ENCODE measurements at places on chromosomes 13 and 19.

GRCh38 chr19:42422901-42423461 is 4.2 kb downstream of the LIPE start:
- no peaks in the 10 kb centered on the region for H3K27me3 ChIP-seq
- peaks cover 6% of the 10 kb centered on the region for H3K36me3 ChIP-seq
- peak; percentile 51 for DNase-seq
- H3K27ac ChIP-seq, result peak overlapping the region; percentile 88
- peak overlapping the region; percentile 95 for H3K4me3 ChIP-seq

- no peak overlapping the region for H3K4me3 ChIP-seq
- DNase-seq, result no peak
- no peaks in the 10 kb centered on the region for H3K36me3 ChIP-seq
- peaks cover 7% of the 10 kb centered on the region for H3K4me1 ChIP-seq
- peaks cover 3% of the 10 kb centered on the region for H3K27me3 ChIP-seq
These were observed 140.8 kb upstream of the SERP2 start for GRCh38 chr13:44232774-44233173.

DNA sequence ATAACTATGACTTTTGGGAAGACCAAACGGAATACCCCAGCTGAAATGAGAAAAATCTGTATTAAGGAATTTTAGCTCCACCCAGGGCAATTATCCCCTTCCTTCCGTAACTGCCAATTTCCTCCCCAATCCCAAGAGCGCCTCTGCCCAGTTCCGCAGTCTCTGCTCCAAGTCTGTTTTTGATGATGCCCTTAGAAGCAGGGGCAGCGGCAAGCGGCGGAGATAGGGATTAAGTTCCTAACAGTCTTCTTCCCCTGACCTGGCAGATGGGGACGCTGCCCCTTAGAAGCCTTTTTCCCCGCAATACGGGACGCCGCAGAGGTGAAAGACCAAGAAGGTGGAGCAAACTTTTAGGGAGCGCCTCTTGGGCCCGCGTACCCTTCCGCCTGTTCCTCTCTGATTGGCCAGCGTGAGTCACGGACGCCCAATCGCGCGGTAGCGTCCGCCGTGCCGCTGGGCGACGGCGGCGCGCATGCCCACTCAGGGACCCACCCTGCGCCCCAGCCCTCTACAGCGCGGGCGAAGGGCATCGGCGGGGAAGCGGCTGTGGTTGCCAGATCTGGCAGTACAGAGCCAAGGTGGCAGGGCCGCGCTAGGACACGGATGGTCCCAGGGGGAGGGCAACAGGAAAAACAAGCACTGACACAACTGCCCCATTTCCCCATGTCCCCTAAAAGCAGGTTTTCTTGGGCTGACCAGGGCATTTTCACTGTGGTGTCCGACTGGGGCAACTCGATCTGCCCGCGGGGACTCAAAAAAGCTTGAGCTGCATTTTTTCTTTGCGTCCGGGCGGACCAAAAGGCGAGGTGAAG is 843 bp upstream of the TDRD3 start:
- no peaks in the 10 kb centered on the region for H3K36me3 ChIP-seq
- peak overlapping the region; percentile 96 for H3K4me3 ChIP-seq
- peak overlapping the region; percentile 95 for H3K27ac ChIP-seq
- DNase-seq, result peak; percentile 86
- H3K27me3 ChIP-seq, result no peaks in the 10 kb centered on the region

GRCh38 chr19:19654441-19654840 is 9.0 kb downstream of the ATP13A1 start:
- H3K36me3 ChIP-seq, result peaks cover 47% of the 10 kb centered on the region
- no peak overlapping the region for H3K4me3 ChIP-seq
- H3K27me3 ChIP-seq, result no peaks in the 10 kb centered on the region
- no peaks in the 10 kb centered on the region for H3K4me1 ChIP-seq
- no peak for DNase-seq
- no peak overlapping the region for H3K27ac ChIP-seq

DNA sequence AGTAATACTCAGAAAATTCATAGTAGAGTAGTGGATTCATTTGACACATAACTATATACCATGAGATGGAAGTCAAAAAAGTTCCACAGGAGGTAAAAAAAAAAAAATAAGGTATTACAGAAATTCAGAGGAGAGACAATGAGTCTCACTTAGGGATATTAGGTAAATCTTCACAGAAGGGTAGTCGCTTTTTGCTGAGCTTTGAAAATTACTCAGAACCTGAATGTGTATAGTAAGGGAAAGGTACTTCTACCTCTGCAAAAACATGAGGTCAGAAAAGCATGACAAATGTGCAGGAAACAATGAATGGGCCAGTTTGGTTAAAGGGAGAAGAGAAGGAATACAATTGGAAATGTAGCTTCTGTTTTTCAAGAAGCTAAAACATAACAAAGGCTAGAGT is 250.6 kb downstream of the ITGBL1 start:
- H3K27ac ChIP-seq, result no peak overlapping the region
- no peak overlapping the region for H3K4me3 ChIP-seq
- DNase-seq, result no peak
- peaks cover 6% of the 10 kb centered on the region for H3K27me3 ChIP-seq

DNA sequence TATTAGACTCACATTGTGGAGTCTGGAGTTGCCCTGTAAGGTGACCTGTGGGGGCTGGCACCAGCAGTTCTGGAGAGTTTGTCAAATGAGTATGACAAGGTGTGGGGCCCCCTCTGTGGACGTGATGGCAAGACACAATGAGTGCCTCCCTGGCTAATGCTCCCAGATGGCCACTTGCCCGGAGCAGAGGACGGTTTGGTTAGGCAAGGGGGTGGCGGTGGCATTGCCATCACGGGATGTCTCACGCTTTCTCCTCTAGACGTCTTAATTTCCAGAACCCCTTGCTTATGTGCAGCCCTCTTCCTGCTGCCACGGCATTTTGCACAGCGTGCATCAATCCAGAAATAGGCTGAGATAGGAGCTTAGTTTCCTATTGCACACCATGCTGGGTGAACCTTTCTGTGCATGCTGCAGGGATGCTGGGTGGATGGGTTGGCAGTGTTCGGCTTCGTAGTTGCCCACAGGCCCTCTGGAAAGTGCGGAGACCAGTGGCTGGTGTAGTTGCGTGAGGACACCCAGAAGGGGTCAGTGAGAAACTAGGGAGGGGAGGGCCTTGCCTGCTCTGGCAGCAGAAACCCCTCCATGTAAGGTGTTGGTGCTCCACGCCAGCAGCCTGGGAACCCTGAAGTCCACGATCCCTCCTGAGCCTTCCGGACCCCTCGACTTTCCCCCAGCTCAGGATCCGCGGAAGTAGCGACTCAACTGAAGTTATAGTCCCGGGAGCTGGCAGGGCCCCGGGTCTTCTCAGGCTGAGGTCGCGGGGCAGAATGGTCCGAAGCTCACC is 18.1 kb upstream of the LRP3 start:
- H3K36me3 ChIP-seq, result peaks cover 5% of the 10 kb centered on the region
- DNase-seq, result peak; percentile 26

DNA sequence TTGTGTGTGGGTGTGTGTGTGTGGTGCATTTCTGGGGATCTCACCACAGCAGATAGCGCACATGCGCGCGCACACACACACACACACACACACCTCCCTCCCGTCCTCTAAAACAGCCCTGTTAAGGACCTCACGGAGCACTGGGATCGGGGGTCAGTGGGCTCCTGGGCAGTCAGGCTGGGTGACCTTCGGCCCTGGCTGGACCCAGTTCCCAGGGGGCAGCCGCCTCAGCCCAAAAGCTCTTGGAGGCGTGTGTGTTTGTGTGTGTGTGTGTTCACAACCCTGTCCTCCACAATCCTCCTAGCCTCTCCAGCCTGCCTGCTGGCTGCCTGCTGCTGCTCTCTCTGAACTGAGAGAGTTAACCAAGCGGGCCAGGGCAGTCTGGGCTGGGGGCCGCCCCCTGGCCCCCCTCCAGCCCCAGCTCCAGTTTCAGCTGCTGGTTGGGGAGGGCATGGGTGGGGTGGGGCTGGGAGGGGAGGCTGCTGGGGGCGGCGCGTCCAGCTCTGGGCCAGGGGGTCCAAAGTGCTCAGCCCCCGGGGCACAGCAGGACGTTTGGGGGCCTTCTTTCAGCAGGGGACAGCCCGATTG is at the start of gene FXYD1:
TSS of gene FXYD1 (plus strand) at position 520 of the 588 bp plus-strand sequence. CDS start 1,256 bp downstream, outside the sequence.
- DNase-seq, result no peak
- no peaks in the 10 kb centered on the region for H3K36me3 ChIP-seq
- no peak within 1 kb of the TSS for H3K4me3 ChIP-seq

DNA sequence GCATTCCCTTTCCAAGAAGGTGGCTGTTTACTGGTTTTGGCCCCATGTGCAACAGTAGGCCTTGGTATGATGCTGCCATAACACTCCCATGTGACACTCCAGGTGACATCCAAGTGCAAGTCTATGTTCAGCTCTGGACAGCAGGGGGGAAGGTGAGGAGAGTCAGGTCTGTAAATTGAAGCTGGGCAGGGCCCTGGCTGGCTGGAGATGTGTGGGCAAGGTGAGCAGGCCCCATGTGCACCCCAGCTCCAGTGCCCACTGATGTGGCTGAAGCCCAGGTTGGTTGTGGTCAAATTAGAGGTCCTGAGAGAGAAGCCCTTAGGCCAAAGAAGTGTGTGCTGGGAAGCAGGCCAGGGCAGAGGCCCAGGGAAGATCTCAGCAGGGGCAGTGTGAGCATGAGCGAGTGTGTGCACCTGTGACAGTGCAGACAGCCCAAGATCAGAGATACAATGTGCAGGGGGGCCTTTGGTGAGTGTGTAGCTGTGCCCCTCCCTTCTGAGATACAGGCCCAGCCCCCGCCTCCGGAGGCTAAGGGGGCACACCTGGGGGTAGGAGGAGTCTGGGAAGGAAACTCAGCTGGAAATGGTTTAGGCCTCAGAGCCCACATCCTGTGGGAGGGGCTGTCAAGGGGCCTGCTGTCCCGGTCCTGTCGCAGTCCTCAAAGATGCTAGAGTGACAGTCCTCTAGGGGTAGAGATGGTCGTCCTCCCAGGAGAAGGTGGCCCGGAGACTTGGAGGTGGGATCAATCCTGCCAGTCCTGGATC is 18.6 kb downstream of the DEDD2 start:
- peaks cover 76% of the 10 kb centered on the region for H3K4me1 ChIP-seq
- peak overlapping the region; percentile 68 for H3K4me3 ChIP-seq
